ENCODE measurements at places on chromosomes 1 and 21. TPM values are rescaled to one million over a fixed set of nuclear protein-coding genes. Genes with fewer than 3 reads are reported as not detected.

The CHIA gene
- total RNA-seq, result not detected

The CRNN gene
- total RNA-seq, result not detected

The IFI6 gene
- total RNA-seq, result 87.9 TPM

The BTG3 gene
- 24.1 TPM for total RNA-seq

The PPIAL4G gene
- total RNA-seq, result not detected

All from bladder microvascular endothelial cell (primary cell).